Neural progenitor cell (in vitro differentiated cells): ENCODE measurements at places on chromosomes 3 and 15.
A peak's percentile ranks its signal among the peaks of the same experiment; 100 is the strongest.

DNA sequence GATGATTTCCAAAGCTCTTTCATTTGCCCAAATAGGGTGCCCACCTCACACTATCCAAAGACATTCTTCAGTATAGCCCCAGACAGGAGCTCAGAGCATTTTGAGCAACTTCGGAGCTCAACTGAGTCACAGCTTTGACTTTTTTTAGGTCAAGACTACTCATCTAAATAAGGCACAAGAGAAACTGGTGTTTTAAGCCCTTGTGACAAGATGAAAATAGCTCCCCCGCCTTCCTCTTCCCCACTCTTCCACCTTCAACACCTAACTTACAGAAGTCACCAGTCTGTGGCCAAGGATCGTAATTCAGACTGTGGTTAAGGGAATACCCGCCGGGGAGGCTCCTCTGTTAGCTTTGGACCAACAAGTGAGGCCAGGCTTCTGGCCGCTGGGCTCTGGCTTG lies 60.4 kb upstream of the CA12 start:
- DNase-seq: no peak

GRCh38 chr3:154062513-154062912 lies 58.7 kb upstream of the ARHGEF26 start:
- DNase-seq: no peak

DNA sequence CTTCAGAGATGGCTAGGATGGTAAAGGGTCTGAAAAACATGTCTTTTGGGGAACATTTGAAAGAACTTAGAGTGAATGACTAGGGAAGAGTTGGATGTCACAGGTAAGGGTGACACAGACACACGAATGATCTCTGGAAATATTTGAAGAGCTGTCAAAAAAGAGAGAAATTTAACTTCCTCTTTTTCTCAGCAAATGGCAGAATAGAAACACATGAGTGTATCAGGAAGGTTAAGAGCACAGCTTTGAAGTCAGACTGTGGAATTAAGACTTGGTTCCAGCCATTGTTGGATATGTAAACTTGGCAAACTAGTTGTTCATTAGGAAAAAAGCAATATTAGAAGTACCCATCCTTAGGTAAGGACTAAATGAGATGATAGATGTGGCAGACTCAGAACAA lies 117.7 kb downstream of the IMPG2 start:
- no peak for DNase-seq

DNA sequence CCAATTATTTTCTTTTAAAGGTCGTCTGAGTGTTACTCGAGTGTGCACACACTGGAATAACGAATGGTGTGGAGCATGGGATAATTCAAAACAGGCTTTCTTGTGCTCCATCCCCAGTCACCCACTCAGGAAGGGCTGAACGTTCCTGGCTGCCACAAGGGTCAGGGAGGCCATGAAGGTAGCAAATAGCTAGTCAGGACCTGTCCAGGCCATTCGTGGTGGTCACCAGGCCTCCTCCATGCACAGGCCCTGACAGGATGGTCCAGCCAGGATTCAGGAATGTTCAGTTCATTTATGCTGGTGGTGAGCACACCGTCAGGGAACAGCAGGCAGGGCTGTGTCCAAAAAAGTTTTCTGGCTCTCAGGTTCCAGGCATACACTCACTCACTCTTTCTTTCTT lies 11.7 kb upstream of the NR2E3 start:
- DNase-seq: no peak

- DNase-seq: no peak
Observed at GRCh38 chr3:153624310-153625030, 462.4 kb downstream of the RAP2B start.

DNA sequence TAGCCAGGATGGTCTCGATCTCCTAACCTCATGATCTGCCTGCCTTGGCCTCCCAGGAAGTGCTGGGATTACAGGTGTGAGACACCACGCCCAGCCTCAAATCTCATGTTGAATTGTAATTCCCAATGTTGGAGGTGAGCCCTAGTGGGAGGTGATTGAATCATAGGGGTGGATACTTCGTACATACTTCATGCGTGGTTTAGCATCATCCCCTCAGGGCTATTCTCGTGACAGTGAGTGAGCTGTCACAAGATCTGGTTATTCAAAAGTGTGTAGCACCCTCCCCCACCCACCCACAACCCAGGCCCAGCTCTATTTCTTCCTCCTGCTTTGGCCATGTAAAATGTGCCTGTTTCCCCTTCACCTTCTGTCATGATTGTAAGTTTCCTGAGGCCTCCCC lies 236.9 kb upstream of the IL12A start:
- no peak for DNase-seq

- DNase-seq: no peak
Observed at GRCh38 chr3:45509038-45509767, 85.3 kb upstream of the LIMD1 start.

- no peak for DNase-seq
Observed at GRCh38 chr3:13249664-13250390, 170.3 kb downstream of the NUP210 start.

DNA sequence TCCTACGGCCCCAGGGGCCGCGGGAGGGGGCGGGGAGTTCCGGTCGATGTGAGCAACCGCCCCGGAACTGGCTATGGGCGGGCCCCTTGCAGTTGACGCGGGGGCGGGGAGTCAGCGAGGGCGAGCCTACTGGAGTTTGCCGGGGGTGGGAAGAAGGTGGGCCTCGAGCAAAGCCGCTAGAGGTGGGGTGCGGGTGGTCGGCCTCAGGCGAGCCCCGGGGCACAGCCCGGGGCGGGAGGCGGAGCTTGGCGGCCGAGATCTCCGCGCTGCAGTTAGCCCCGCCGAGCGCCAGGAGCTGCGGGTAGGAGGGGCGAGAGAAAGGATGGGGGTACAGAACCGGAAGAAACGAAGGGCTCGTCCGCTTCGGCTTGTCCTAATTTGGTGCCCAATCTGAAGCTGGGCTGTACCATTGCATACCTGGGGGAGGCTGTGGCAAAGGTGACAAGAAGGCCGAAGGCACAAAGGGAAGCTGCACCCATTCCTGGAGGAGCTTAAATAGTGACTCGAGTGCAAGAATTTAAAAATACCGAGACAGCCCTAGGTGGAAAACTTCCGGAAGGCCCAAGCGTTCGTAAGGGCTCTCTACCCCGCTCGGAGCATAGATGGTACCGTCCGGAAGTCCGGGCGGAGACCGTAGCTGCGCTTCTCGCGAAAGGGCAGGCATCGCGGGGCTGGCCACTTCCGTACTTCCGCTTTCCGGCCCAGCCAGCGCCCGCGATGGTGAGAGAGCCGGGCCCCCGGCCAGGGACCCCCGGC lies at the start of the genes ARPC4 and TADA3:
ARPC4 (plus strand) TSS at position 678 of the 756 bp plus-strand sequence; CDS start at position 718, 40 bp downstream.
TADA3 (minus strand) TSS at position 69 of the 756 bp plus-strand sequence. CDS start 1,007 bp downstream, outside the sequence.
- peak; percentile 97 for DNase-seq

- DNase-seq: no peak
Observed at GRCh38 chr15:60634815-60635214, 155.9 kb upstream of the ICE2 start.

GRCh38 chr3:170598091-170598502 lies 12.2 kb upstream of the SLC7A14 start:
- no peak for DNase-seq

GRCh38 chr3:47370887-47371697 lies 9.7 kb upstream of the PTPN23 start:
- DNase-seq: peak; percentile 61

DNA sequence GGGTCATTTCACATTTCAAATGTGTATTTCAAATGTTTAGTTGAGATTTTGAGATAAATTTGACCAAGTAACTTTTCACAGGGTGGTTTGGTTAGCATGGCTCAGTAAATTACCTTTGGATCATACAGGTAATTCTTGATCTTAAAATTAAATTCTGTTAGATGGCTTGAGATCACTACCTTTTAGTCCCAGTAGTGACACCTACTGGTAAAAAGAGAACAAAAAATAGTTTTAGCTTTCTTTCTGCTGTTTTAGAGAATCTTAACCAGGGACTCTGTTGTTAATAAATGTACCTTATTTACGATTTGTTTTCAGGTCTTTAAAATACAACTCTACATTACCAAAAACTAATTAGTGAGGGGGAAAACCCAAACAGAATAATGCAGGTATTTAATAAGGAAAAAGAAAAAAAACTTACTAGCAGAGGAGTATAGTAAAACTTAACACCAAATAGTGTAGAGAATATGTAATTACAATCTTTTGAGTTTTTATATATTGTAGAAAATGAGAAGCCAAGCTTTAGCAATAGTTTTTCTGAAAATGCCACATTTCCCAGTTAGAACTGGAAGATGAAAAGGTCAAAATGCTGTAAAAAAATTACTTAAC lies 620.3 kb upstream of the AGTR1 start:
- peak; percentile 36 for DNase-seq

DNA sequence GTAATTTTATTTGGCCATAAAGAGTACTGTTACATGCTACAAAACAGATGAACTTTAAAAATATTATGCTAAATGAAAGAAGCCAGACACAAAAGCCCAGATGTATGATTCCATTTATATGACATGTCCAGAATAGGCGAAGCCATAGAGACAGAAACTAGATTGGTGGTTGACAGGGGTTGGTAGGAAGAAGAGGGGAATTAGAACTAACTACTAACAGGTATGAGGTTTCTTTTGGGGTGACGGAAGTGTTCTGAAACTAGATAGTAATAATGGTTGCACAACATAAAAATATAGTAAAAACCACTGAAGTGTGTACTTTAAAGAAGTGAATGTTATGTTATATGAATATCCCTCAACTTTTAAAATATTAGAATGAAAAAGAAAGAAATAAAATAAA lies 66.1 kb downstream of the GBE1 start:
- DNase-seq: no peak

DNA sequence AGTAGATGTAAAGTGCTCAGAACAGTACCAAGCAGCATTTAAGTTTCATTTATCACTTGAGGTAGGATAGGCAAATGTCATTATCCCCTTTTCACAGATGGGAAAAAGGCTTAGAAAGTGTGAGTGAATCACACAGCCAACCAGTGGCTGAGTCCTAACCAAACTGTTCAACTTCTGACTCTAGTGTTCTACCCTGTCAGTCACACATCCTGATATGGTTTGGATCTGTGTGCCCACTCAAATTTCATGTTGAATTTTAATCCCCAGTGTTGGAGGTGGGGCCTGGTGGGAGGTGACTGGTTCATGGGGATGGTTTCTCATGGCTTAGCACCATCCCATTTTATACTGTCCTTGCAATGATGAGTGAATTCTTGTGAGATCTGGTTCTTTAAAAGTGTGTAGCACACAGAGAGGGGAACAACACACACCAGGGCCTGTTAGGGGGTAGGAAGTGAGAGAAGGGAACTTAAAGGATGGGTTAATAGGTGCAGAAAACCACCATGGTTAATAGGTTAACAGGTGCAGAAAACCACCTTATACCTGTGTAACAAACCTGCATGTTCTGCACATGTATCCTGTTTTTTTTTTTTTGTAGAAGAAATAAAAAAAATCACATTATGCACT lies 304.7 kb downstream of the SUCLG2 start:
- DNase-seq: no peak

GRCh38 chr3:55376753-55377347 lies 110.3 kb downstream of the WNT5A start:
- DNase-seq: no peak

DNA sequence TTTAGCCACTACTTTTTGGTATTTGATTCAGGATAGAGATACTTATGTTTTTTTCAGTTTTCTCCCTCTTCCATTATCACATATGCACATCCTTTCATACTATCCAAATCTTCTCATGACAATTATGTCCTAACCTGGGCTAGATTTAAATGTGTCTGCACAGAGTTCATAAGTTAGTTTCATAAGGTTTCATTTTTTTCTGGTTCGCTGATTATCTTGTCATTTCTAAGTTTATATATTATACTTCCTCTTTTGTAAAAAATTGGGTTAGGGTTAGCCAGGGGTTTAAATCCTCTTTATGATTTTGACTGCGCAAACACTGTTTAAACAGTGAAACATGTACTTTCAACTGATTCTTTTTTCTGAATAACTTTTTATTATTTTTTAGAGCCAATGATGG lies 148.6 kb downstream of the SST start:
- no peak for DNase-seq

GRCh38 chr3:132354916-132355702 lies 37.9 kb downstream of the ACP3 start:
- no peak for DNase-seq

- DNase-seq: no peak
Observed at GRCh38 chr3:87200060-87200647, 27.0 kb upstream of the CHMP2B start.

- no peak for DNase-seq
Observed at GRCh38 chr15:101310161-101310480, 15.1 kb upstream of the SNRPA1 start.

DNA sequence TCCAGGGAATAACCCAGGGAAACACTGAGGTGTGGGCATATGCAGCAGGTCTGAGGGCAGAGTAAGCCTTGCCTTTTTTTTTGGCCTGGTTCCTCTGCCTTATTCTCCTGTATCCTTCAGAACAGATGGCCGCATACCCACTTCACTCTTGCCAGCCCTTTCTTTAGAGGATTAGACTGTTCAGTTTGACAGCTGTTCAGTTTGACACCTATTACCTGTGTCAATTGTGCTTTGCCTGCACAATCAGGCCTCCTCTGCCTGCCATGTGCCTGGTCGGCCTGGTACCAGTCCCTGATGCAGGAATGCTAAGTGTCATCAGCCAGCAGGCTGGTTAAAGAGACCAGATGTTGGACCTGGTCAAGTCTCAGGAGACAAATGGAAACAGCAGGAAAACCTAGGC lies 22.3 kb downstream of the TM6SF1 start:
- no peak for DNase-seq

- DNase-seq: no peak
Observed at GRCh38 chr3:177465257-177465642, 268.0 kb upstream of the TBL1XR1 start.

GRCh38 chr15:41115161-41115651 lies 874 bp downstream of the INO80 start:
- DNase-seq: peak; percentile 80

- DNase-seq: no peak
Observed at GRCh38 chr3:15771444-15771843, 26.3 kb downstream of the ANKRD28 start.

- DNase-seq: no peak
Observed at GRCh38 chr3:188390343-188390718, 236.4 kb downstream of the LPP start.

GRCh38 chr3:27945229-27945628 lies 223.1 kb upstream of the EOMES start:
- DNase-seq: no peak

- peak; percentile 5 for DNase-seq
Observed at GRCh38 chr3:152352554-152352953, 83.8 kb downstream of the MBNL1 start.

GRCh38 chr3:129320261-129320660 lies 41.6 kb downstream of the HMCES start:
- no peak for DNase-seq

DNA sequence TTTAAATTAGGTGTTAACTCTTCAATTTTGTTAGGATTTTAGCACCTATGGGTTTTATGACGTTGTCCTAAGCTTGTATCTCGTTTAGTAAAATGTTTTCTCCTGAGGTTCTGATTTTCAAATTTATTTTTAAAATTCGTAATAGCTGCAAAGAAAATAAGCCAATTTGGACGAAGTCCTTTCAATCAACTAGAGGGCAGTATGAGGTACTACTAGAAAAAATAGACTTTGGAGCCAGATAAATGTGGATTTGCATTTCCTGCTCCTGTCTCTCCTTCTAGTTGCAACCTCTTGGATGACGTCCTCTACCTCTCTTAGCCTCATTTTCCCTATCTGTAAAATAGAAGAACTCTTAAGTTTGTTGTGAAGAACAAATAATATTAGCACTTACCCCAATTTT lies 81.1 kb downstream of the SLTM start:
- no peak for DNase-seq

- DNase-seq: no peak
Observed at GRCh38 chr3:36698314-36698713, 66.0 kb downstream of the DCLK3 start.

- DNase-seq: no peak
Observed at GRCh38 chr3:41065340-41065739, 134.0 kb upstream of the CTNNB1 start.
